H7 (cell line): ENCODE measurements at places on chromosomes 1 and 21. TPM values are rescaled to one million over a fixed set of nuclear protein-coding genes. Genes with fewer than 3 reads are reported as not detected.

GRCh38 chr1:111553196-111553595, 49.8 kb upstream of the ADORA3 start:
- no peak for DNase-seq

- DNase-seq, result no peak
Observed at GRCh38 chr1:93670141-93670540, 11.5 kb downstream of the BCAR3 start.

Gene OR2T6
- total RNA-seq, result not detected in 2 replicates

- no peak for DNase-seq
Observed at GRCh38 chr1:208524376-208524775, 280.2 kb upstream of the PLXNA2 start.

DNA sequence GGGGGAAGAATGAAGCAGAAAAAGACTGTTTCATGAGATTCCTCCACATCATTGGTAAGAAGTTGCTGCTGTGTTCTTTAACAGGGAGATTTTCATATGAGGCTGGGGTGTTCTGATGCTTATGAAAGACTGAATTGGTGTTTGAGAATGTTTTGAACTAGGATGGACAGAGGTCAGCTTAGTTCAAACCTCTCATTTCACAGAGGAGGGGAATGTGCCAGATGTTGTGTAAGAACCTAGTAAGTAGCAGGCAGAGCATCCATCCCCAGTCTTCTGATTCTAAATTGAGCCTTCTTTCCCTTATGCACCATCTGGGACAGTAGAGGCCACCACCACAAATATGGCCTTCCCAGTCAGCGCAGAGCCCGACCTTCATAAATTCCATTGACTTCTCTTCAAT, 43.7 kb downstream of the SAMD13 start:
- no peak for DNase-seq

Gene LCE3D
- total RNA-seq, result not detected in 2 replicates

Gene RGSL1
- total RNA-seq, result not detected in 2 replicates

Gene SAMSN1
- 0.15 and 0.90 TPM in 2 replicates for total RNA-seq

- DNase-seq, result no peak
Observed at GRCh38 chr1:170590921-170591705, 59.1 kb downstream of the GORAB start.

Gene DCDC2B
- not detected in 2 replicates for total RNA-seq

GRCh38 chr1:110893908-110894490, 21.1 kb downstream of the CD53 start:
- DNase-seq, result no peak

Gene TAS1R1
- 0.10 and 0.15 TPM in 2 replicates for total RNA-seq
